ENCODE measurements at places on chromosomes 6 and 20.

GRCh38 chr6:163694072-163694471, 279.6 kb downstream of the QKI start:
- DNase-seq = no peak

DNA sequence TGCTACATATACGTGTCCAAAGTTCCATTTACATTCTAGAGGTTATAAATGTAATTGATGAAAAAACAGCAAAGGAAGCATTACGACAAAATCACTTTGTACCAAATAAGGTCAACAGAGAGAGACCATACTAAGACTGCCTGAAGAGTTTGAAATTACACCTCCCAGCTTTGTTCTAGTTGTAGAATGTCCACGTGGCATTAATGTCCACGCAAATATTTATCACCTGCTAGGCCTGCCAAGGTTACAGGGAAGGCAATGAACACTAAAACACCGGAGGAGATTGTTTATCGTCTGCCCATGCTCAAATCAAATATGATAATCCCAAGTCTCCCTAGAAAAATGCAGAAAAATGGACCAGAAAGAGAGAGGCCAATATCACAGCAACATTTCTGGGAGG, 6.2 kb downstream of the RALGAPA2 start:
- no peak for DNase-seq

GRCh38 chr6:5280920-5281319, 19.6 kb downstream of the FARS2 start:
- no peak for DNase-seq

DNA sequence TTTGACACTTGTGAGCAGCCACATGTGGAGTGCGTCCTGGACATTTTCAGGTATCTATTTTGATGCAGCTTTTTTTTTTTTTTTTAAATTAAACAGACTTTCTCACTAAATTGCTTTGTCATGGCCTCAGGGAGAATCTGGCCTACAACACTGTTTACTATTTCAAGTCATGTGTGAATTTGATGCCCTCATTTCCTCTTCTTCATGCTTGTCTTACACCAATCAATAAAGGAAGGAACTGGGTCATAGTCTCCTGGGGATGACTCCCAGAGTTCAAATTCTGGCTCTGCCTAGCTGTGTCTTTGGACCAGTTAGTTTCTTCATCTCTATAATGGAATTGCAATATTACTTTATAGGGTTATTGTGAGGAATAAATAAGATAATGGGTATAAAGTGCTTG, 554.1 kb downstream of the PRKN start:
- DNase-seq = no peak

DNA sequence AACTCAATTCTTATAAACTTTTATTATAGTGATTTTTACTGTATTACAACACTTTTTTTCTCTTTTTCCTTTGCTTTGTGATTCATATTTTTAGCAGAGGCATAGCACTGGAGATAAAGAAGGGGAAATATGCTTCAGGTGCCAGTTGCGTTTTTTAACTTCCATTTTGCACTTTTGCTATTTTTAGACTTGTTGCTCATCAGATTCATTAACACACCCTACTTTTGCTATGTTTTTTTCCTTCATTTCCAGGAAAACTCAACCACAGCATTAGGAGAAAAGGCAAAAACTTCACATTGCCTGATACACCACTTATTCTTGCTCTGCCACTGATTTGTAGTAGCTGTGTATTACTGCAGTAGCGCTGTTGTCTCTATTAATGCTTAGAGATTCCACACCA, 8.0 kb upstream of the TMEM30A start:
- no peak for DNase-seq

DNA sequence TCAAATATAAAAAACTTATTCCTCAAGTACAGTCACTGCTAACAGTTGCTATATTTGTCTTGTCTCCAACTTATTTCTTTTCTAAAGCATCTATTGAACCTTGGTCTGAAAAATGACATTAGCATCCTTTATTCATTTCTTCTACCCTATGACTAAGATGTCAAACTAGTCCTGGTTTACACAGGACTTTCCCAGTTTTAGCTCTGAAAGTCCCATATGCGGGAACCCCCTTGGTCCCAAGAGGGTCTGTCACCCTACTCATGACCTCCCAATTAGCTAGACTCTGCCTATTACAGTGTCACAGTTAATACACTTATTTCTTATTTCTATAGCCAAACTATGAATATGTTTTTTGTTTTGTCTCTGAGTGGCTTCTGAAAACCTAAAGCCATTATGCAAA, 37.1 kb downstream of the PLEKHG1 start:
- no peak for DNase-seq

- no peak for DNase-seq
These were observed 31.6 kb upstream of the NEDD9 start for GRCh38 chr6:11264100-11264499.

DNA sequence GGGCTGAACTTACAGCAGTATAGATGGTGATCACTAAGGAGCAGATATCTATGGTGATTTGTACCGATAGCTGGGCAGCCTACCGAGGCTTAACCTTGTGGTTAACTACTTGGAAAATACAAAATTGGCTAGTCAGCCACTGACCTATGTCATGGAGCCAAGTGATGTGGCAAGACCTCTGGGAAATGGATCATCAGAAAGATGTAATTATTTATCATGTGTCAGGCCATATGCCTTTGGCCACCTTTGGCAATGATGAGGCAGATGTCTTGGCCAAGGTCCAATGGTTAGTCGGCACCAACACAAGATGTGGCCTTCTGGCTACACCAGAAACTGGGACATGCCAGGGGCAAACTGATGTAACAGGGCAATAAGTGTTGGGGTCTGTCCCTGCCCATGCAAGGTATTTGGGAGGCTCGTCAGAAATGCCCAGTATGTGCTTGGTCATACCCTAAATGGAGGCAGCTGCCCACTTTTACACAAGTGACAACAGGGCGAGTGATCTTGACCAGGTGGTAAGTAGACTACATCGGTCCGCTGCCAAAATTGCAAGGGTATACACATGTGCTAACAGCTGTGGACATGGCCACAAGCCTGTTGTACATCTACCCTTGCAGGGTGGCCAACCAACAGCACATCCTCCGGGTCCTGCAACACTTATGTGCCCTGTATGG, 30.1 kb downstream of the HDDC2 start:
- no peak for DNase-seq

DNA sequence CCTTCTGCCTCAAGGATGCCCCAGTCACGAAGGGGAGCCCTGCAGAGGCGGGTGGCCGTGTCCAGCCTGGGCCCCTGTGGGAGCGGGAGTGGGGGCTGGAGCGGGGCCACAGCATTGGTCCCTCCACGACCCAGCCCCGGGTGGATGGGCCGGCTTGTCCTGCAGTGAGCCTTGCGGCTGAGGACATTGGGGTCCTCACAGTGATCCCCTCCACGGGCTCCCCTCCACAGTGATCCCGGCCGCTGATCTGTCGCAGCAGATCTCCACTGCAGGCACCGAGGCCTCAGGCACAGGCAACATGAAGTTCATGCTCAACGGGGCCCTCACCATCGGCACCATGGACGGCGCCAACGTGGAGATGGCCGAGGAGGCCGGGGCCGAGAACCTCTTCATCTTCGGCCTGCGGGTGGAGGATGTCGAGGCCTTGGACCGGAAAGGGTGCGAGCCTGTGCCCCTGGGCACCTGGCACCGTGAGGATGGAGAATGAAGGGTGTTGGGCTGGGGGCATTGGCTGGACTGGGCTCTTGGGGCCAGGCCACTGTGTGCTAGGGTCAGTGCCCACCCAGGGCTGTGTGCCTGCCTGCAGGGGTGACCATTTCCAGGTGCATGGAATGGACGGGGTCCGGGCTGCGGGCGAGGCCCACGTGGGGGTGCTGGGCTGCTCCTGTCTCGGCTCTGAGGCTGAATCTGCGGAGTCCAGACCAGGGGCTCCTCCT, 44.4 kb downstream of the PYGB start:
- DNase-seq = no peak

DNA sequence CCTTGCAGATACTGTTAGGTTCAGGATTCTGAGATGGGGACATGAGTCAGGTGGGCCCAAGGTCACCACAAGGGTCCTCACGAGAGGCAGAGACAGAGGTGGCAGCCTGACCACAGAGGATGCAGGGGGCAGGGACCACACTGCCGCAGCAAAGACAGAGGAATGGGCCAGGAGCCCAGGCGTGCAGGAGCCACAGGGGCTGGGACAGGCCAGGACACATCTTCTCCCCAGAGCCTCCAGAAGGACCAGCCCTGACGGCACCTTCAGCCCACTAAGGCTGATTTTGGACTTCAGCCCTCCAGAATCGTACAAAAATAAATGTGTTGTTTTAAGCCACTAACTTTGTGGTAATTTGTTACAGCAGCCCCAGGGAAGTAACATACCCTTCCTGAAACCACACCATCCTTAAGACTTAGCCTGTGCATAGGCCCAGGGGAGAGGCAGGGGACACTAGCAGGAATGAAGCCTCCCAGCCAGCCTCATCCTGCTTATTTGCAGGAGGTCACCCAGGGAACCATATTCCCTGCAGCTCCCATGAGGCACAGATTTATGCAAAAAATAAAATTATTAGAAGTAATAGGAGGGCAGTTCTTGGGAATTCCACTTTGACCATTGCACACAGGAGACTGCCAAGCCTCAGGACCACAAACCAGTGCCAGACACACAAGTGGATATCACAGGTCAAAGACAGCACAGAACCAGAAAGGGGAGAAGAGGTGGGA, 119.3 kb upstream of the CST7 start:
- DNase-seq = no peak

GRCh38 chr20:61557621-61558020, 305.6 kb downstream of the CDH4 start:
- DNase-seq = no peak

DNA sequence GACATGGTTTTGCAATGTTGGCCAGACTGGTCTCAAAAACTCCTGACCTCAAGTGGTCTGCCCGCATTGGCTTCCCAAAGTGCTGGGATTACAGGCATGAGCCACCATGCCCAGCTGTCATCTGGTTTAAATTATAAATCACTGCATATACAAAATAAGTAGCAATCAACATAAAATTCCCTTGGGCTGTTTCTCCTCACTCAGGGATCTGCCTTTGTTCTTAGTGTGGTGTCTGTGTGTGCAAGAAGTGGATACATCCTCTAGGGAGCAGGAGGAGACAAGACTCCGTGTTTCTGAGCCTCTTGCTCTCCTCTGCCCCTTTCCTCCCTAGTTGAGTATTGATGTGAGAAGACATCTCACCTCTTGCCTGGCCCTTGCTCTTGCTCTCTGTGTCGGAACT, 65.2 kb upstream of the ADGRF4 start:
- no peak for DNase-seq

DNA sequence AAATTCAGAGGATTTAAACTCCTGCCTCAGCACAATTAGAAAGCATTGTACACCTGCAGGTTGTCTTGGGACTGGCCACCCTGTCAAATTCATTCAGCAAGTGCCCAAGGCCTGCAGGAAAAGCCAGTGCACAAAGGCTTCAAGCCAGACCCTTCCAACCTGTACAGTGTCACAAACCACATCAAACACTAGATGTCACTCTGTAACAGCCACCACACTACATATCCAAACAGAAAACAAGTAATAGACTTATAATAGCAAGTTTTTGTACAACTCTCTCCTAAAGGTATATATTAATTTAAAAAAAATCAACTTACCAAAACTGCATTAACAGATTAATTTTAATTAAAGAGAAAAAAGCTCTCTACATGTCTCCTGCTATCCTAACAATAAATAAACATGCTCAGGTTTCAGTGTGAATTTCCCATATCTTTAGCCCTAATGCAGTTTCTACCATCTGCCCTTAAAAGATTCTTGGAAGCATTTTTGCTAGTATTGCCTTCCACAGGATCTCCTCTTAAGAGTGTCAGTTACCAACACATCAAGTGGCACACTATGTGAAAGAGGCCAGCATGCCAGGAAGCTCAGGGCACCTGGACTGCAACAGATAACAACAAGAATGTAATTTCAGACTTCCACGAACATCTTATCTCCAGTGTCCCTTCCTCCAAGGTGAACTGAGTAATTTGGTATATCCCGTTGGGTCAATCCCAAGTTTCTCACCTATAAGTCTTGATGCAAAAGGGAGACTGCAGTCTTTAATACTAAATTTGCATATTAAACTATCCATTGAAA, 47.5 kb downstream of the RALGAPA2 start:
- DNase-seq = peak; percentile 22
